Left lobe of liver (tissue), 2 donors: ENCODE measurements at places on chromosomes 12 and 14. TPM values are rescaled to one million over a fixed set of nuclear protein-coding genes. Genes with fewer than 3 reads are reported as not detected.

- no peak for DNase-seq
Measured at GRCh38 chr14:58690801-58691516, 53.2 kb downstream of the DACT1 start.

- no peak for DNase-seq
Measured at GRCh38 chr12:48880647-48881046, 15.0 kb upstream of the RND1 start.

The NPFF gene
- total RNA-seq: not detected

DNA sequence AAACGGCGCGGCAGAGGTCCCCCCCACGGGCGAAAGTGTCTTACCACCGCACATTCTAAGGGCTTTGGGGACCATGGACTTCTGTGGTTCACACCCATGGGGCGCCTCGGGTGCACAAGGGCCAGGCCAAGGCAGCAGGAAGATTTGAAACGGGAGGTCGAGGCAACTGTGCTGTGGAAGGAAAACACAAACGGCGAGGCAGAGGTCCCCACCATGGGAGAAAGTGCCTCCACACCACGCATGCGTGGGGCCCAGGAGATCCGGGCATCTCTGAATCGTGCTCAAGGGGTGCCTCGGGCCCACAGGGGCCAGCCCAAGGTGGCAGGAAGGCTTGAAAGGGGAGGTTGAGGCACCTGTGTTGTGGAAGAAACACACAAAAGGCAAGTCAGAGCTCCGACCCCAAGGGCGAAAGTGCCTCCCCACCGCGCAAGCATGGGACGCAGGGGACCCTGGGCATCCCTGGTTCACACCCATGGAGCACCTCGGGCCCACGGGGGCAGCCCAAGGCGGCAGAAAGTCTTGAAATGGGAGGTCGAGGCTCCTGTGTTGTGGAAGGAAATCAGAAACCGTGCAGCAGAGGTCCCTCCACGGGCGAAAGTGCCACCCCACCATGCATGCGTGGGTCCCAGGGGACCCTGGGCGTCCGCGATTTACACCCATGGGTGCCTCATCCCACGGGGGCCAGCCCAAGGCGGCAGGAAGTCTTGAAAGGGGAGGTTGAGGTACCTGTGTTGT is 371.0 kb downstream of the ALG10 start:
- DNase-seq: peak; percentile 29

The PROX2 gene
- total RNA-seq: not detected

DNA sequence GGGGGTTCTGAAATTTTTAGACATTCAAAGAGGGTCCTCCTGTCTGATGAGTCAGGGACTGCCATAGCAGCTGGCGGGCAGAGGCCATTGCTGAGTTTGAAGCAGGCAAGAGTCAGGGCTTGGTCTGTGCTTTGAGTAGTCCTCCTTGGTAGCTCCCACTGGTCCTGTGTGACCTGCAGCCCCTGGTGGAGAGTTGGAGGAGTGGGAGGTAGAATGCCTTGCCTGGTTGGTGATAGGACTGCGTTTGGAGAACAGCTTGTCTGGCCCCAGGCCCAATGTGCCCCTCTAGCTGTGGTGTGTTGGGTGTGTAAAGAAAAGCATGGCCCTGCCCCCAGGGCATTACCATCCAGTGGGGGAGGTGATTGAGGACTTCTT is 116.7 kb downstream of the BEGAIN start:
- DNase-seq: no peak

- DNase-seq: no peak
Measured at GRCh38 chr12:57452181-57452936, 2.7 kb upstream of the INHBE start.

- no peak for DNase-seq
Measured at GRCh38 chr14:94473666-94474410, 2.2 kb downstream of the SERPINA9 start.

GRCh38 chr12:89019439-89020120 is 332.7 kb downstream of the DUSP6 start:
- DNase-seq: peak; percentile 77

- no peak for DNase-seq
Measured at GRCh38 chr14:40697231-40697630, 909.4 kb upstream of the LRFN5 start.

The TMEM30B gene
- 10.5 TPM for total RNA-seq

DNA sequence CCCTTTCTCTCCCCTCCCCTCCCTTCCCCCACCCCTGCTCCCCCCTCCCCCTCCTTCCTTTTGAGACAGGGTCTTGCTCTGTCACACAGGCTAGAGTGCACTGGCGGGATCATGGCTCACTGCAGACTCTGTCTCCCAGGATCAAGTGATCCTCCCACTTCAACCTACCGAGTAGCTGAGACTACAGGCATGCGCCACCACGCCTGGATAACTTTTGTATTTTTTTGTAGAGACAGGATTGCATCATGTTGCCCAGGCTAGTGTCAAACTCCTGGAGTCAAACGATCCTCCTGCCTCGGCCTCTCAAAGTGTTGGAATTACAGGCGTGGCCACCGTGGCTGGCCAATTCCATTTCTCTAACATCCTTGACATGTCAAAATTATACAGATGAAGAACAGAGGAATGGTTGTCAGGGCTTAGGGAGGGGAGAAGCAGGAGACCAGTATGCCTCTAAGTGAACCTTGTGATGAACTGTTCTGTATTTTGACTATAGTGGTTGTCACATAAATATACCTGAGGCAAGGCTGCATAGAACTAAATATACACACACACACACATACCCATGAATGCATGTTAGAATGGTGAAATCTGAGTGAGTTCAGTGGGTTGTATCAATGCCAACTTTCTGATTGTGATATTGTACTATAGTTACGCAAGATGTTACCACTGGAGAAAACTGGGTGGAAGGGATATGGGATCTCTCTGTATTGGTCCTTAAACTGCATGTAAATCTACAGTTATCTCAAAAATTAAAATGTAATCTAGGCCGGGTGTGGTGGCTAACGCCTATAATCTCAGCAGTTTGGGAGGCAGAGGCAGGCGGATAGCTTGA is 3.6 kb upstream of the CFAP73 start:
- no peak for DNase-seq

GRCh38 chr12:131408484-131408883 is 302.4 kb upstream of the SFSWAP start:
- no peak for DNase-seq

DNA sequence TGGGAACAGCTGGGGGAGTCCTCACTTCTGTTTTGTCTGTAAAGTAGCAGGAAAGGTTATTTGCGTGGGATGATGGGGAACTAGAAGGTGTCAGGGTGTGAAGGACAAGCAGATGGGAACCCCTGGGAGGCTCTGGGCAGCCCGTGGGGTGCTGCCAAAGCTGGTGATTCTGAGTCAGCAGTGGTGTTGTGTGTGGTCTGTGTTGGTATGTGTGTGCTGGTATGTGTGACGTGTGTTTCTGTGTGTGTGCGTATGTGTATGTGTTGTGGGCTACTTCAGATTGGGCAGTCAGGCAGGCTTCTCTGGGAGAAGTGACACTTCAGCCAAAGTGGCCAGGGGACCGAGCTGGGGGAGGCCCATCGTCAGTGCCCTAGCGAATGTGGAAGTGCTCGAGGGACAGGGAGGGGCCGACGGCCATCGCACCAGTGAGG is 15.3 kb upstream of the BDKRB2 start:
- no peak for DNase-seq

GRCh38 chr12:60101715-60102114 is 505.9 kb downstream of the SLC16A7 start:
- DNase-seq: no peak

GRCh38 chr12:98883231-98883630 is 238.1 kb downstream of the APAF1 start:
- DNase-seq: no peak

The CRACR2A gene
- total RNA-seq: 0.93 TPM

The RERG gene
- 1.5 TPM for total RNA-seq

The USP44 gene
- 0.18 TPM for total RNA-seq

The SERPINA9 gene
- not detected for total RNA-seq

- no peak for DNase-seq
Measured at GRCh38 chr14:87067061-87067460, 925.9 kb downstream of the GALC start.

The BHLHE41 gene
- total RNA-seq: 1.9 TPM

The PLEKHG3 gene
- total RNA-seq: 32.8 TPM

The ANG gene
- total RNA-seq: 685 TPM

- DNase-seq: no peak
Measured at GRCh38 chr12:131902332-131903241, 8.2 kb downstream of the ULK1 start.

- DNase-seq: no peak
Measured at GRCh38 chr12:27782481-27782880, 2.4 kb upstream of the MANSC4 start.

DNA sequence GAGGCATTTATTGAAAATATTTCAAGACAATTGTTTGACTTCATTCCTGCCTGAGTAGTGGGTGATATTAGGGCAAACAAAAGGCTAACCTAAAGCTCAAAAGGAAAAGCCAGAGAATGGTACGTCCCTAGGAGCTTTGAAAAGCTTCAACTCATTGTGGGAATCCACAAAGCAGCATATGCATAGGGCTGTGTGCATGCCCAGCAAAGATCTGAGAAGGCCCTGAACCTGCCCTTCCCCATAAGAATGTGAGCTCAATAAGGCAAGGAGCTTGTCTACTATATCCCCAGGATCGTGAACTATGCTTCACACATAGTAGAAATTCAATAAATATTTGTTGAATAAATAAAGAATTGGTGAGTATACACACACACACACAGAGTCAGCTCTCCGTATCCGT is 19.1 kb upstream of the RAD52 start:
- DNase-seq: no peak

DNA sequence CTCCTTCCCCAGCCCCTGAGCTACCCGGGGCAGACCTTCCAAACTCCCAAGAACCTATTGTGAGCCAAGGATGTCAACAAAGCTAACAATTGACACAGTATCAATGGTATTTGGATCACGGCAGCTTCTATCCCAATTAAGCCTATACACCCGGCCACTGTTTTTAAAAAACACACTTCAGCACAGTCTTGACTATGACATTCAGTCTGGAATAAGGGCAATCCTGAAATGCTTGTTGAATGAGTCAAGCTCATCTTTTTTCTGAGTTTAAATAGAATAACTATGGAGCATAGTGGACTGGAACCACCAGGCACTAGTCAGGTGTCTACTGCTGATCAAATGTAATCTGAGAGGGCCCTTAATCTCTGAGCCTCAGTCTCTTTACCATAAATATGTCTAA is 5.7 kb downstream of the DENND5B start:
- DNase-seq: no peak

- peak; percentile 38 for DNase-seq
Measured at GRCh38 chr12:111451649-111452129, 46.0 kb downstream of the SH2B3 start.

DNA sequence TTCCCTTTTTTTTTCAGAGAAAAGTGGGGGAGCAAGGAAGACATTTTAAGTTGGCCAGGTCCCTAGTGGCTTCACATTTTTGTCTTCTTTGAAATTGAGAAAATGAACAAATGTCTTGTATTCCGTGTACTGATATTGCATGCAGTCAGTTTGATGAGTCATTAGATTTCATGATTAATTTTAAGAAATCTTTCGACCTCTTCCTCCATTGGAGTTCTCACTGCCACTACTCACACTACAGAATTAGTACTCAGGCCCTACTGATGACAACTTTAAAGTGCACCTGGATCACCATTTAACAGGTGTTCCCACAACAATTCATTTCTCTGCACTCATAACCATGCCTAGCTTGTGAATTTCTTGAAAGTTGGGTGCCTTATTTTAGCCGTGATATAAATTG is 50.5 kb downstream of the SAMD4A start:
- no peak for DNase-seq

GRCh38 chr14:74940956-74941565 is 14.3 kb downstream of the PGF start:
- no peak for DNase-seq

The RGS6 gene
- not detected for total RNA-seq

DNA sequence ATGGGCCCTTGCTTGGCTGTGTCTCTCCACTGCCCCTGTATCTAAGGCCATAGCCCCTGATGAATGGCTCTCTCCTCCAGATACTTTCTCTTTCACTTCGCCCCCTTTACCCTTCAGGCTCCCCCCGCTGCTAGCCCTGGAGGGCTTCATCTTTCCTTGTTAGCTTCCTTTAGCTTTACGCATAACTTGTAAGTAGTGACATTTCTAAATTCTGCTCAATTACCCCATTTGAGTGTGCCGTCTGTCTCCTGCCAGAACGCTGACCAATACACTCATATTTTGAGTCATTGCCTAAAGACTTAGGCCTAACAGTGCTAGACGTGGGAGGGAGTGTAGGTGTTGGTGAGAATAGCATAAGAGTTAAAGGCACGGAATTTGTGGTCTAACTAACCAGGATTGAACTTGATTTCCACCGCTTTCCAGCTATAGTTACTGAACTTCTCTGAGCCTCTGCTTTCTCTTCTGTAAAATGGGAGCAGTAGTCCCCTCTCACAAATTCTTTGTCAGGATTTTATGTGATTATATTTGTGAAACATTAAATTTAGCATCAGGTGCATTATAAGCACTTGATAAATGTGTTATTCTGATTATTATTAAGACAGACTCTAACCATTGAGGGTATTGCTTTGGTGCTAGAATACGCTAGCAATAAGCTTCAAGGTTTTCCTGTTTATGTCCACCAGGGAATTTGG is 129.3 kb downstream of the ZFP36L1 start:
- peak; percentile 34 for DNase-seq

The GRIN2B gene
- total RNA-seq: not detected

GRCh38 chr14:75340921-75341320 is 62.3 kb downstream of the FOS start:
- DNase-seq: peak; percentile 77

DNA sequence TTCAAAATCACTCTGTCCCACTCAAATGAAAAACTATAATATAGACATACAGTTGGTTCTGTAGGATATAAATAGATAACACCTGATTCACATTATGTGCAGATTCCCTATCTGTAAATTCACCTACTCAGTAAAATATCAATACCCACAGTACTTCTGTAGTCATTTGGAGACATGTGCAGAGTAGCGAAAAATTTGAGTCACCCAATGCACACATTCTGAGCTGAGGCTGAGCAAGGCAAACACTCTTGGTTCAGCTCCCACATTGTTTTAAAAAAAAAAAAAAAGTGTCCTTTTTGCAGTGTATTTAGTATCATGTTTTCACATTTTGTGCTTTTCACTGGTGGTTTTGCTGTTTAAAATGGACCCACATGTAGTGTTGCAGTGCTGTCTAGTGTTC is 27.3 kb upstream of the BBS10 start:
- no peak for DNase-seq

- no peak for DNase-seq
Measured at GRCh38 chr12:95549392-95550084, 1.7 kb downstream of the USP44 start.

GRCh38 chr12:111638556-111638955 is 39.4 kb upstream of the ATXN2 start:
- no peak for DNase-seq

The IFNG-AS1 gene
- total RNA-seq: not detected

The MGST1 gene
- total RNA-seq: 1,460 TPM
